ENCODE measurements at places on chromosomes 5 and 9. TPM values are rescaled to one million over a fixed set of nuclear protein-coding genes. Genes with fewer than 3 reads are reported as not detected.

Gene CFAP77
- not detected for total RNA-seq

Gene PCSK1
- not detected for total RNA-seq

Gene TMEM267
- 22.0 TPM for total RNA-seq

Gene PCDHGB7
- total RNA-seq: 6.7 TPM

Gene EIF4E1B
- not detected for total RNA-seq

Gene PFN3
- not detected for total RNA-seq

Gene CYLC2
- not detected for total RNA-seq

Gene ABCA1
- 2.6 TPM for total RNA-seq

Measured in Panc1 (cell line).